ENCODE measurements at places on chromosomes 1 and 21.

GRCh38 chr21:26852423-26852822 is 7.2 kb upstream of the ADAMTS1 start:
- DNase-seq, result no peak

DNA sequence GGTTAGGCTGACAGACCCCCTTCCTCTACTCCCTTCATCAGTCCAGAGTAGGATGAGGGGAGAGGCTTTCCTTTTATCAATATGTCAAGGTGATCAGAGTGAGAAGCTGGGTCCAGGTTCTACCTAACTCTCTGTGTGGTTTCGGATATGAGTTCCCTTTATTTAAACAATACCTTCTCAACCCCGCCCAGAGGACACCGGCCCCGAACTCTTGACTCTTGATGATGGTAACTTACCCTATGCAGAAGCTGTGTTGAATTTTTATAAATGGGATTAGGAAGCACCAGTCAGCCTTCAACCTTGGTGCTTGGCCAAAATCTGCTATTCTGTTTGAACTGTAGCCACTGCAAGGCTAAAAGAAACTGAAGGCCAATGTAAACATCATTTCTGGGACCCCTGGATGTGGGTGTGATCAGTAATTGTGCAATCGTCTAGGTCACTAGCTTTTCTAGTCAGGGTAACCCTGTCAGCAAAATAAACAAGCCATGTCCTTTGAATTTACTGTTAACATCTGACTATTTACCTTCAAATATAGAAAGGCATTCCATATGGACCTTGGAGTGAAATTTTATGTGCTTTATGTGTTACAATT is 398.3 kb downstream of the SEC16B start:
- no peak for DNase-seq

DNA sequence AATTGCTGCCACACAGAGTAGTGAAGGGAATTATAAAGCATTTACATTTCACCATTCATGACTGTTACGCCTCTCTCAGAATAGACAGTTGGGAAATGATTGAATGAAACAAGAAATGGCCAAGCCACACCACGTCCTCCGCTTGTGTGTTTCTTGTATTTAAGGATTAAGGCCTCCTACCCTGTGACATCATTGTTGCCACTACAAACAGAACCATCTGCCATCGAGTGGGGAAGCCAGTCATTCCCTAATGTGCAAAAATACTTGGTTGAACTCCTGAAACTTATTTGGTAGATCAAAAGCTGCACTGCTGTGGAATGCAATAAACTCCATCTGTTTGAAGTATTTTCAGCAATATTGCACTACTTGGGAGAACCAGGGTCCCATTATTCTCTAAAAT is 99.0 kb upstream of the C1orf105 start:
- no peak for DNase-seq

DNA sequence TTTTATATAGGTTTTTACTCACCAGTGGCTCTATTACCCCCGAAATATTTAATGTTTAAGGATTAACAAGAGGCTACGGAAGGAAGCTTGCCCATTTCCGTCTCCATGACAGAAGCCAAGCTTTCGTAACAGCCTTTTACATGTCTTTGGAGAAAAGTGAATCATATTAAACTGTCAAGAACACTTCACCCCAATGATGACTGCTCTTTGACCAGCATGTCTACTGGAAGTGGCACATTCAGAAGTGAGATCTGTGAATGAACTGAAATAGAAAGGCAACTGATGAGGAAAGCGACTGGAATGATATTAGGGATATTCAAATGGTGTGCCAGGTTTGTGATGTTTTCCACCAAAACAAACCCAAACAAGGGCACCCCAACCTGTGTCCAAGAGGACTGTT is 8.5 kb upstream of the PRDM15 start:
- no peak for DNase-seq

DNA sequence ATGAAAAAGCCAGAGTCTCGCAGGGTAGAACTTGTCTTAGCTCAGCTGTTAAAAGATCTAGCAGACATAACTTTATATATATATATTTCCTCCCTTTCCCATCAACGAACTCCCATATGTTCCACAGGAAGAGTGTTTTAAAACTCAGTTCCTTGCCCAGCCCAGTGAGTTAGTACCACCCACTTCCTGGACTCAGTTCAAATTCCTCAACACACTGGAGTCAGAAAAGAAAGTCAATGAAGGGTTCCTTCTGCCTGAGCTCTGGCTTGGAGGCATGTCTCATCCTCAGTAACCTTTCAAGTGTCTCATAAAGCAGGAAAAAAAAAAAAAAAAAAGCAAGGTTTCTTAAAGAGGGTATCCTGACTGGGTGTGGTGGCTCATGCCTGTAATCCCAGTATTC is 15.6 kb downstream of the TPM3 start:
- DNase-seq, result no peak

- DNase-seq, result no peak
Measured at GRCh38 chr21:42237161-42237560, 18.2 kb downstream of the ABCG1 start.

DNA sequence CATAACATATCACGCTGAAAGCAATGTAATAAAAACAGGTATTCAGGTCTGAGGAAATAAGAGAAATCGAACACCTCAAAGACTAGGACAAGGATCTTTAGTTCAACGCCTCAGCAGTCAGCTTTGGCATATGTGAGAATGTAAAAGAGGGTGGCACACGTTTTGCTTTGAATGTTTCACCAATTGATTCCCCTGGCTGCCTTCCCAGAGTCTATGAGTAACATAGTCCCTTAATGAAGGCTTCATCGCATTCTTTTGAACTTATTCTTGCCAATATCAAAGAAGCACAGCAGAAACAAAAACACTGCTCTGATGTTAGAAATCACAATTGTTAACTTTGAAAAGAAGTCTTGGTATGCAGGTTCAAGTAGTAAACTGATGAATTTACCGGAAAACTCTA is 764.8 kb downstream of the ADGRL2 start:
- DNase-seq, result no peak

- no peak for DNase-seq
Measured at GRCh38 chr1:14658642-14659041, 60.2 kb downstream of the KAZN start.

- DNase-seq, result no peak
Measured at GRCh38 chr1:230827081-230827681, 41.1 kb downstream of the C1orf198 start.

DNA sequence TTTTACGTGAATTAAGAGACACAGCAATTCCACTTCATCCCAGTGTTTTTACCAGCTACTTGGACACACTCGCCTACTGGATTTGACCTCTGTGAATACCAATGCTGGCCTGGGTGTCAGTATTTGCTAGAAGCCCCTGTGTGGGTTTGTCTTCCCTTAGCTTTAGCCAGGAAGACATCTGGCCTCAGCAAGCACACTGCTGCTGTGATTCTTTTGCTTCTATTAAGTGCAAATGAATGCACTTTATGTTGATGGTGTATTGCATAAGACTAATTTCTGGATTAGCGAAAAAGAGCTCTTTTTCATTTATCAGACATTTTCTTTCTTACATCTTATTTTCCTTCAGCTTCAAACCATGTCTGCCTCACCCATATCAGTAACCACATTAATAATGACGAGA is 140.0 kb downstream of the CHRM3 start:
- DNase-seq, result no peak

- no peak for DNase-seq
Measured at GRCh38 chr1:21325231-21325718, 35.0 kb upstream of the ECE1 start.

GRCh38 chr1:229843627-229844238 is 217.7 kb downstream of the URB2 start:
- no peak for DNase-seq

DNA sequence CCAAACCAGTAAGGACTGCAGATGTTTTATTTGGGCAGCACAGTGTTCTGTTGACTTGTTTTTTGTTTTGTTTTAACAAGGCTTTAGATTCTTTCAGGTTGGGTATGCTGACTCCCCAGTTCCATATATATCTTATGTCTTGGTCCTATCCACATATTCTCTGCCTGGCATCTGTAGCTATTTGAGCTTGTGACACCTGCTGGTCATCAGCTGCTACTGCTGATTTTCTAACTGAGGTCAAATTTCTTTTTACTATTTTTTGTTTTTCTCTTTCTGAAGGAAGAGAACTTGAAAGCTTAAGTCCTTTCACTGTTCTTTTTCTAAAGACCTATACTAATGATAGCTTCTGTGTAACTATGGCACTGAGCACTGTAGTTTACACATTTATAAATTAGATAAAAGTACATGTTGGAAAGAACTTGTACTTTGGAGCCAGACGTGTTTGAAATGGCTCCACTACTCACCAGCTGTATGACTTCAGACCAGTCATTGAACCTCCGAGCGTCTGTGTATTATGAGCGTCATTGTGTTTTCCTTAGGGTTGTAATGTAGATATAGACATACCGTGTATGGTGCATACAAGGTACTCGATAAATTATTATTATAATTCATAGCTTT is 109.4 kb downstream of the NRDC start:
- no peak for DNase-seq

- DNase-seq, result no peak
Measured at GRCh38 chr1:153592748-153593147, 20.2 kb downstream of the S100A16 start.

DNA sequence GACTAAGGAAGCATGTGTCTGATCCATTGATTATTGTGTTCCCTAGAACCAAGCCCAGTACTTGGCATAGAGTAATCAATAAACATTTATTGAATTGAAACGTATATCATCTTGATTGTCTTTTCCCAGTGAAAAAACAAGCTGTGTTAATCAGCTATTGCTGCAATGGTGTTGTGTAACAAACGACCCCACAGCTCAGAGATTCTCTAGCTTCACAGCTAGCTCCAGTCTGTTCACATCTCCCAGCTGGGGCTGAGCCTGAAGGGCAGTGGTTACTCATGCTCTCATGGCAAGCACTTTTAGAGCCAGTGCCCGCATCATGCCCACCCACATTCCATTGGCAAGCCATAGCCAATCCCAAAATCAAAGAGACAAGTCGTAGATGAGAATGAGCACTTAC is 237.4 kb upstream of the RAB4A start:
- no peak for DNase-seq

- DNase-seq, result no peak
Measured at GRCh38 chr1:224732377-224733026, 116.4 kb downstream of the CNIH3 start.

DNA sequence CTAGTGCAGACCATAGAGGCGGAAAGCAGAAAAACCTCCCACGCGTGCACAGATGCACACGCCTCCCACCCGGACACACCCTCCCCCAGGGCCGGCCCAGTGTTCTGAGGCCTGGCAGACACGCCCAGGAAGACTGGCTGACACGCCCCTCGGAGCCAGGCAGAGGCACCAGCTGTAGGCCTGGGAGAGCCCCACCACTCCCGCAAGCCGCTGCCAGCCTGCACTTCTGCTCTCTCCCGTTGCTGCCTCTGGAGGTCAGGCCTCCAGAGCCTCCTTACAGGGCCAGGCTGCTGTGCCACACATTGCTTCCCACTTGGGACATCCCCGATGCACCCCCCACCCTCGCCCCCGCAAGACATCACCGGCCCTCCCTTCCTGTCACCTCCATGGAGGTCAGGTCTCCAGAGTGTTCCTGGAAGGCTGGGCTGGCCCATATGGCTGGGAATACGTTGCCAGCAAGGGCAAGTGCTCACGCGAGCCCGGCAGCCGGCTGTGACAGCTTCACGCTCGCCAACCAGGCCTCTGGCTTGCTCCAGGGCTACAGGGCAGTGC is 40.4 kb downstream of the CASZ1 start:
- DNase-seq, result peak; percentile 39

DNA sequence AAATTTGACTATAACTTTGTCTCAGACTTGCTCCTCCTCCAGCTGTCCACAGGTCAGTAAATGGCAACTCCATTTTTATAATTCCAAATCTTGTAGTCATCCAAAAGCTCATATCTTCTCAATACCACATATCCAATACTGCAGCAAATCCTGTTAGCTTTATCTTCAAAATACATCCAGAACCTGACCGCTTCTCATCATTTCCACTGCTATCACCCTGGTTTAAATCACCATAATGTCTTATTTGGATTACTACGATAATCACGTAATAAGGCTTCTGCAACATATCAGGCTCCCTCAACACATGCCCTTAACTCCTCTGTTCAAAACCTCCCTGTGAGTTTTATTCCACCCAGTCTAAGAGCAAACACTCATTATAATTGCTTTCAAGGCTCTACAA is 34.5 kb downstream of the ERO1B start:
- DNase-seq, result no peak

- DNase-seq, result no peak
Measured at GRCh38 chr1:167081594-167082156, 8.5 kb downstream of the GPA33 start.

GRCh38 chr1:71755441-71755840 is 526.9 kb downstream of the NEGR1 start:
- DNase-seq, result no peak

DNA sequence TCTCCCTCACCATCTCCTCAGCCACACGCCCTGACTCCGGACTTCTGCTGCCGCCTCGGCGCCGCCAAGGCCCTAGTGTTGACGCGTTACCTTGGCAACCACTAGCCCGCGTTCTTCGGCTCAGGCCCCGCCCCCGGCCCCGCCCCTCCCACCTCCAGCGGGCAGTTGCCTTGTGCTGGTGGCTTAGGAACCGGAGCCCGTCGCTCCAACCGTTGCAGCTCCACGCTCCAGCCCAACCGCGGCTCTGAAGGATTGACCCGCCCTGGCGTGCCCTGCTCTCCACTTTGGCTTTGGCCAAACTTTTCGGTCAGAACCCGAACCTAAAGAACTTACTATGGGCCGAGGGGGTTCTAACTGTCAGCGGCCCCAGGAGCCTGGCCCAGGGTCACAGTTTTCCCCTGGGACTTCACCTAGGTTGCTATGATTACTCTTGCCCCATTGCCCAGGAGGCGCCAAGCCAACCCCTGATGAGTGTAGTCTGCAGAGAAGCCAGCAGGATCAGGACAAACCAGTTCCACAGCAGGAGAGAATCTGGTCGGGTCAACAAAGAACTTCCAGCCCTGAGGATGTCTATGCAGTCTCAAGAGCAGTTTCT is at the start of gene CFAP45:
Gene CFAP45 (minus strand): TSS at position 80 of the 595 bp plus-strand sequence. CDS start 67 bp downstream, at position 13.
- DNase-seq, result no peak

- DNase-seq, result no peak
Measured at GRCh38 chr1:181658581-181658980, 175.3 kb downstream of the CACNA1E start.

DNA sequence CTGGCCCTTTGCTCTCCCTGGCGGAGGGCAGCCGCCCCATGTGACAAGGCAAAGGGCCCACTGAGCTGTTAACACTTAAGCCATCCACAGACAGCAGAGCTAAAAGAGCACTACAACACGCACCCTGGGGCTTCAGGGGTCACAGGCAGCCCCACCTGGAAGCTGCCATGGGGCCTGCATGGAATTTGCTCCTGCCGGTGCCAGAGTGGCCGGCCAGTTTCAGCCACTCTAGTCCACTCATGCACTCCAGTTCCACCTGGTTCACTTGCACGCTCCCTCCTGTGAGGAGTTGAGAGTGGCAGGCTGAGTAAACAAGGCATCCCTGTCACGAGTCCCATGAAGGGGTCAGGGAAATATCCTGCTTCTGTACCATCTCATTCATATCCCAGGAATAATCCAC is 55.3 kb downstream of the RIMS3 start:
- DNase-seq, result no peak

- no peak for DNase-seq
Measured at GRCh38 chr1:206456577-206457370, 13.5 kb upstream of the IKBKE start.
